ENCODE measurements at places on chromosomes 5 and 9.

DNA sequence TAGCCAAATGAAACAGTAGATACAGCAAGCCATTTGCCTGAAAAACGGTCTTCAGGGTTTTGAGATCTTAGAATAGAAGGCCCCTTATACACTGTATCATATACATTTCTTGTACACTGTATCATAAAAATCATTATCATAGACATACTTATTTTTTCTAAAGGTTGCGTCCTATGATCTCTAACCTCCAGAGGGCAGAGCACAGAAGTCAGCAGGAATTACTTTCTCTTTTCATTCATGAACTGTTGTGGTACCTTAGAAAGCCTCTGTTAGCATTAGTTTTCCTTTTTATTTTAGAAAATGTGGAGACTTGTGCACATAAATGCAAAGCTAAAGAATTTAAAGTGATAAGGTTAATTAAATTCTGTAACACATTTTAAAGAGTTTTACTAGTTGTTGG, 115.4 kb downstream of the OXCT1 start:
- DNase-seq: no peak

DNA sequence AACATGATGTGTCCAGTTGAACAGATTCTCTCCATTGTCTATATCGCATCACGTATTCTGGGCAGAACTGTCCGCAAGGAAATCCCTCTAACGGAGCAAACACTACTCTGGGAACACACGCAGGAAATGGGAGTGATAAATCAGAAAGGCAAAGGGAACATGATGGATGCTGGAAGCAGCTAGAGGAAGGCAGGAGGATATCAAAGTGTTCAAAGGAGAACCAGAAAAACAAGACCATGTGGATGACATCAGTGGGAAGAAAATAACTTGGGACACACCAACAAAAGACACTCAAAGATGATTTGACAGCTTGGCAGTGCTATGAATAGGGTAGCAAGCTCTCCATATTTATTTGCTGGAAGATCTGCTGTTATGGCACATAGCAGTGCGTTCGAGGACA, 142.9 kb downstream of the PLK2 start:
- DNase-seq: no peak

DNA sequence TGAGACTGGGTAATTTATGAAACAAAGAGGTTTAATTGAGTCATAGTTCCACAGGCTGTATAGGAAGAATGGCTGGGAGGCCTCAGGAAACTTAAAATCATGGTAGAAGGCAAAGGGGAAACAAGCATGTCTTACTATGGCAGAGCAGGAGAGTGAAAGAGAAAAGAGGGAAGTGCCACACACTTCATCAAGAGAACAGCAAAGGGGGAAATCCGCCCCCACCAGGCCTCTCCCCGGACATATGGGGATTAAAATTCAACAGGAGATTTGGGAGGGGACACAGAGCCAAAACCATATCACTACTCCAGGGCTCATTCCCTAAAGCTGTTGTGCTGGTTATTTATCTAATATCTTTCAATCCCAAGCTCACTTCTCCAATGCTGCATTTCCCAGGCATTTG, 50.2 kb upstream of the NR3C1 start:
- no peak for DNase-seq

DNA sequence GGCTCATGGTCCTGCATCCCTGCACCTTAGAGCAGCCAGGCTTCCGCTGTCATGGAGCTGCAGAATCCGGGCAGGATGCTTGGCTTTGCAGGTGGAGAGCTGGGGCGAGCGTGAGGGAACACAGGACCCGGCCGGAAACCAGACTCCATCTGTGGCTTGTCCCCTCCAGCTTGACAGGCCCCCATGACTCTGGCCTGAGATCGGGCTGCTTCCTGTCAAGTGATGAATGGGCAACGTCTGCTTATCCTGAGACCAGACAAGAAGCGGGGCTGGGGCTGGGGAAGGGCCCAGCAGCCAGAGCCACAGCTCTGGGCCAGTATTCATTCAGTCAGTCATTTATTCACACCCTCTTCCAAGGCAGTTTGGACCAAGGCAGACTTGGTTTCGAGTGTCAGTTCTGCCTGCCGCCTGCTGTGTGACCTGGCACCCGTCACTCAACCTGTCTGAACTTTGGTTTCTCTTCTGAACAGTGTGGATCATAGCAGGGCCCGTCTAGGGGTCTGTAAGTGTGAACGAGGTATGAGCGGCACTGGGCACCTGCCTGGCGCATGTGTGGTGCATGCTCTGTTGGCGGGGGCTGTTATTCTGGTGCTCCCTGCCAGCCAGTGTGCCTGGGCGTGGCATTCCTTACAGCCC, 37.5 kb downstream of the NEK6 start:
- DNase-seq: no peak

GRCh38 chr5:159515909-159516415, 185.7 kb upstream of the IL12B start:
- peak; percentile 64 for DNase-seq

All from stimulated activated CD4-positive, alpha-beta T cell treated with anti-CD3 and anti-CD28 coated beads, Interleukin-4, amount 100 ng/mL, for 24 hours (primary cell).